ENCODE measurements at places on chromosomes 12 and 14.

GRCh38 chr12:53961025-53961761 is 6.5 kb downstream of the HOXC12 start:
- no peak for DNase-seq

GRCh38 chr14:67167420-67168109 is 21.7 kb upstream of the GARIN2 start:
- DNase-seq, result no peak

DNA sequence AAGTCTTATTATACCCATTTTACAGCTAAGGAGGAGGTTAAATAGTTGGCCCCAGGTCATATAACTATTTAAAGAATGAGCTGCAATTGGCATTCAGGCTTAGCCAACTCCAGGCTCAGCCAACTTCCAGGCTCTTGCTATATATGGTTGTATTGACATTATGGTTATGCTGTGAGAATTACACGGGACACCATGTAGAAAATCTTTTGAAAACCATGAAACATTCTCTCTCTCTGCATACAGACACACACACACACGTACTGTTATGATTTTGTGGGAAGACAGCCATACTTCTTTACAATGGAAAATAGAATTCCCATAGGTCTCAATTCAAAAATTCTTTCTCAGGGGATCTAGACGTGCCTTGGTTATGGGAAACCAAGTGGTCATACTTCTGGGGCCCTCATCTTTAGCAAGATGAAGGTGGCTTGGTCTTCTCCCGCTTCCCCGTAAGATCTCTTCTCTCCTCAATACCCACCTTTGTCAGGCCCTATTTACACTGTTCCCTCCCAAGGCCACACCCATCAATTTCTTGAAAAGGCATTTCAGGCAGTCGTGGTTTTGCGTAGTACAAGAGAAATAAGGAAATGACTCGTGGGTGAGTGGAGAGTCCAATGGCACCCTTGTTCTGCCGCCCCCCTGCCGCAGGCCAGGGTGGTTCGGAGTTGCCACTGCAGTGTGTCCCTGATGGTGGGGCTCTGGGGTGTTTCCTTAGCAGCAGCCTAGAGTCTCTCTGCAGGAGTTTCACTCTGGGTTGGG is 10.0 kb upstream of the GPRC5A start:
- DNase-seq, result no peak

DNA sequence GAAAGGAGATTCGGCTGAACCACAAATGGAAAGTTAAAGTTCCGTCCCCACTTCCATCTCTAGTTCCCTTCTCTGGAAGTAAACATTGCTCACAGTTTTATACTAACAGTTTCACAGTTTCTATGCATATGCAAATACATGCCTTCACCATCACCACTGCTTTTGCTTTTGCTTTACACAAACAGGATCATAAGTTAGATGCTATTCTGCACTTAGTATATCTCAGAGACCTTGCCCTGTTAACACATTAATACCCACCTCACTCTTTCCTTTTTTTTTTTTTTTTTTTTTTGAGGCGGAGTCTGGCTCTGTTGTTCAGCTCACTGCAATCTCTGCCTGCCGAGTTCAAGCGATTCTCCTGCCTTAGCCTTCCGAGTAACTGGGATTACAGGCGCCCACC is 890 bp downstream of the TEP1 start:
- no peak for DNase-seq

DNA sequence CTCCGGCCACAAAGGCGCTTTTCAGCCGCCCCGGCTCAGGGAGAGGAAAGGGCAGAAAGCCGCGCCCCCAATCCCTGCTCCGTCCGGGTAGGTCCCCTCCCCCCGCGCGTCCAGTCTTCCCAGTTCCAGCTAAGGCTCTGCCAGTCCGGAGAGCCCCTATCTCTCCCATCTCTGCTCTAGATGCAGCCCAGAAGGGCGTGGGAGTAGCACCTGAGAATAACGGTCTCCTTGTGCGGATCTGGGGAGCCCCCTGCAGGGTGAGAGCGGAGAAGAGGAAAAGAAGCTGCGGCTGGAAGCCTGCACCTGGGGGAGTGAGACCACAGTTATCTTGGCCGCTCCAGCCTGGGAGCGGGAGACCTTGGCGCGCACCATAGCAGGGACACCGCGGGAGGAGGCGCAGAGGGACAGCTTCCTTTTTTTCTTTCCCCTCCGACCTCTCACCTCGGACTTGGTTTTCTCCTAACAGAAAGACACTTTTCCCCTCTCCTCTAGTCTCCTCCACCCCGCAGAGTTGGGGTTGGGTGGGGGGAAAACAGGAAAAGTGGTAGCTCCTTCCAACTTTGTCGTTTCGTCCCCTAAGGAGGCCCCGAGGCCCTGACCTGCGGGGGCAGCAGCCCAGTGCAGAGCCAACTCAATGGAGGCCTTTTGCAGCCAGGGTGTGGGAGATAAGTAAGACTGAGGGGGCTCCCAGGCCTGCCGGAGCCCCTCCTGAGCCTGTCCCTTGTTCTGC is 2.4 kb downstream of the DHH start:
- no peak for DNase-seq

- no peak for DNase-seq
These were observed 74.3 kb upstream of the PLEKHG7 start for GRCh38 chr12:92628476-92628875.

- DNase-seq, result no peak
These were observed 10.2 kb downstream of the SLCO1A2 start for GRCh38 chr12:21324551-21324950.

- DNase-seq, result no peak
These were observed 38.6 kb upstream of the LRTM2 start for GRCh38 chr12:1781772-1782171.

- no peak for DNase-seq
These were observed 98.1 kb downstream of the DDHD1 start for GRCh38 chr14:53055003-53055402.

- DNase-seq, result no peak
These were observed 91.8 kb downstream of the ST8SIA1 start for GRCh38 chr12:22242726-22243125.

DNA sequence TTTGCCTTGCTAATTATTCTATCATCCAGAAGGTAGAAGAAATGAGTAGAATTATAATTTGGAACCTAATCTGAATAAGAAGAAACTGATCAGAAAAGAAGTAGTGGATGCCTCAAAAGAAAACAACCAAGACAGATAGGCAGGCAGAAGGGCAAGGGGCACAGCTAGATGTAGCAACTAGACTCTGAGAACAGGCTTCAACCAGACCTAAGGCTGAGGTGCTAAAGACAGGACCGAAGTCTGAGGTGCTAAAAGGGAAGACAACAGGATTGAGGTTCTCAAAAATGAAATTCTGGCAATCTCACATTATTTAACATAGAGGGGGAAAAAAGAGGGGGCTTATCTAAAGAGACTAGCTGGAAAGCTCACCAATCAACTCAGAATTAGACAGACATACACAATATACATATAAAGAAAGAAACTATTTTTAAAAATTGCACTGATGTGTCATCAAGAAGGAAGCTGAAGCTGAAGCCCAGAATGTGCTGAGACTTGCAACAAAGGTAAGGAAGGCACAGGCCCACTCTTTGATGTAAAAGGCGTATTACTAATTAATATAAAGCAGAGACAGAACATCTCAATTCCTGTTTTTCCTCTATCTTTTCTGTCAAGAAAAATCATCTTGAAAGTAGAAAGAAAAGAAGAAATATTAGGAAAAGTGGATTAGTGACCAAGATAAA is 43.8 kb upstream of the CSRNP2 start:
- DNase-seq, result no peak

GRCh38 chr14:101992708-101993107 is 28.3 kb downstream of the DYNC1H1 start:
- no peak for DNase-seq

GRCh38 chr14:101241807-101242278 is 319.5 kb upstream of the DIO3 start:
- DNase-seq, result no peak

- no peak for DNase-seq
These were observed 1.6 kb downstream of the CTDSP2 start for GRCh38 chr12:57844709-57845477.

DNA sequence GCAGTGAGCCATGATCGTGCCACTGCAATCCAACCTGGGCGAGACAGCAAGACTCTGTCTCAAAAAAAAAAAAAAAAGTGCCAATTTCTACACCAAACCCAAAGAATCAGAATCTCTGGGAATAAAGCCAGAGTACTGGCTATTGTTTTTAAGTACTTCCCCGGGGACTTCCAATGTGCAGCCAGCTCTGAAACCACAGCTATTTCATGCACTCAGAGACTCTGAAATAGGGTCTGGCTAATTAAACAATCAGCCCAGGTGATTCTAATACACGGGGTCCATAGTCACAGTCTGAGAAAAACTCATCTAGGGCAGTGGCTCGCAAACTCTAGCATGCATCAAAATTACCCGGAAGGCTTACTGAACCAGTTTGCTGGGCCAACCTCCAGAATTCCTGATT is 56.3 kb downstream of the SIX6 start:
- no peak for DNase-seq

DNA sequence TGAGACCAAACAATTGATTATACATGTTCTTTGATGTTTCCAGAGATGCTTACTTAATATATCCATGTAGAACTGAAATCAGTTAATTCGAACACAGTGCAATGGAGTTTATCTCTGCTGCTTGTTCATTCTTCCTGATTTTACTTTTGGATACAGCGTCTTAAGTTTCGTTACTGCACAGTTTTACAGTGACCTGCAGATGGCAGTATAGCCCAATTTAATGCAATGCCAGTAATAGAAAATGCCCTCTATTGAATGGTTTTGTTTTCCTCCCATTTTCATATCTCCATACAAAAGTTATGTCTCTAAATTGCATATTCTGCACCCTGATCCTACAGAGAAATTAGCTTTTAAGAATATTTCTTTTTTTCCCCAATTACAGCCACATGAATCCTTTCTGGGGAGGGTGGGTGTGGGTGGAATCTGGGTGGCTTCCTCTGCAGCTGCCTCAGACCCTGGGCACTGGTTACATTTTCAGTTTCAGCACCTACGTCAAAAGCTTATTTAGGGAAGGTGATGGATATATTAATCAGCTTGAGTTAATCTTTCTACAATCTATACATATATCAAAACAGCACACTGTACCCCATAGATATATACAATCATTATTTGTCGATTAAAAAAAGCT is 101.1 kb upstream of the DCD start:
- DNase-seq, result no peak

DNA sequence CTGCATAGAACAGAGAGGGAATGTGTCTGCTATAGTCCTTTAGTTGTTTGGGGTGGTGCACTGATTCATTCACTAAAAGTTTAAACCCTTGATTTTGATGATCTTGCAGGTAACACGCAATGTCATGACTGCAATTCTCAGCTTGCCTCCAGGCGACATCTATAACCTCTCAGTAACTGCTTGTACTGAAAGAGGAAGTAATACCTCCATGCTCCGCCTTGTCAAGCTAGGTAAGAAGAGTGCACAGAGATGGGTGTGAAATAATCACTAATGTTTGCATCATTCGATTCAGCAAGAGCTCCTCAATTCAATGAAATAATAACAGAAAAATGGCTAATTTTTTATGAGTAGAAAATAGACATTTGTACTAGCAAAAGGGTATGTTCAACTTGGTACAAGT is 203.7 kb downstream of the PTPRO start:
- no peak for DNase-seq

GRCh38 chr14:29587046-29587445 is 340.6 kb downstream of the PRKD1 start:
- DNase-seq, result no peak

GRCh38 chr12:14900521-14901227 is 15.0 kb upstream of the MGP start:
- DNase-seq, result no peak

DNA sequence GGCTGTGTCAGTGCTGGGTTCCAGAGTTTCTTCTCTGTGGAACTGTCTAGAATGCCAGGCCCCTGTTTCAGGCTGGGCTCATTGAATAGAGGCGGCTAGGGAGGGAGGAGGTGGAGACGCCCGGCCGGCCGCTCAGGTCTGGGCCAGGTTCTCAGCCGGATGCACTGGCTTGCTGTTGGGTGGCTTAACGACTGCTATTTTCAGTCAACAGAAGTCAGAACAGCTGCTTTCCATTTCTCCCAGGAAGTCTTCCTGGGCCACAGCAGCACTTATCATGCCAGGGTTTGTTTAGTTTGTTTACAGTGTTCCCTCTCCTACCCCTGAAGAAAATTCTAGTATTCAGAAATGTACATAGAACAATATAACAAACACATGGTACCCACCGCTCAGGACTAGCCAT is 26.0 kb upstream of the VPS37B start:
- DNase-seq, result no peak

DNA sequence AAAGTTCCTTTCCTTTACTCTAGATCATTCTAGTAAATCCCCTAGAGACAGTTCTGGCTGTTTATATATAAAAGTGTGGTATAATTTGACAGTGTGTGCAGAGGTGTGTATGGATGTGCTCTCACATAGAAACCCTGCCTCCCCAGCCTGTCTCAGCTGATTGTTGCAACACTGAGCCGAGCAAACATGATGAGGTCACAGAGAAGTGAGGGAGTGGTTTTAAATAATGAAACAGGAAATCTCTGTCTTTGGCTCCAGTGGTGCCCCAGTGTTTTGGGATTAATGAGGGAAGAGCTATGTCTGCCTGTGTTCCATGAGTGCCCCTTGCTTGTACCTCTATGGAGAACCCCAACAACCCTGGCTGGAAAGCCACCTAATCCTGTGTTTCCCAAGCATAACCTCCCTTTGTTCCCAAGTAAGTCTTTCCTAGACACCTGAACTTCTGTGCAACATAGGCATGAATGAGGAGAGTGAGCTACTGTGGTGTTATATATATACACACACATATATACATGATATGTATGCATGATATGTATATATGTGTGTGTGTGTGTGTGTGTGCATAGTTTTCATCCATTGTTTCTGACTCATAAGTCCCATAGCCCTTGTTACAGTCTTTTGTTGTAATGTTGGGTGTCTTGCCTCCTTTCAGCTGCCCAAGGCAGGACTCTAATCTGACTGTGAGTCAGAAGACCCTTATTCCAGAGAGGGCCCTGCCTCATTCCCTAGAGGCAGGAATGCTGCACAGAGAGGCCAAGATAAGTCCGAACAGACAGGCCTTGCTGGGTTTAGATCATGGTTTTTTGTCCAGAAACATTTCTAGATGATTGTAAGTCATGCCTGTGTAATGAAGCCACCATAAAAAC is 18.0 kb downstream of the TRAF3 start:
- DNase-seq, result no peak

DNA sequence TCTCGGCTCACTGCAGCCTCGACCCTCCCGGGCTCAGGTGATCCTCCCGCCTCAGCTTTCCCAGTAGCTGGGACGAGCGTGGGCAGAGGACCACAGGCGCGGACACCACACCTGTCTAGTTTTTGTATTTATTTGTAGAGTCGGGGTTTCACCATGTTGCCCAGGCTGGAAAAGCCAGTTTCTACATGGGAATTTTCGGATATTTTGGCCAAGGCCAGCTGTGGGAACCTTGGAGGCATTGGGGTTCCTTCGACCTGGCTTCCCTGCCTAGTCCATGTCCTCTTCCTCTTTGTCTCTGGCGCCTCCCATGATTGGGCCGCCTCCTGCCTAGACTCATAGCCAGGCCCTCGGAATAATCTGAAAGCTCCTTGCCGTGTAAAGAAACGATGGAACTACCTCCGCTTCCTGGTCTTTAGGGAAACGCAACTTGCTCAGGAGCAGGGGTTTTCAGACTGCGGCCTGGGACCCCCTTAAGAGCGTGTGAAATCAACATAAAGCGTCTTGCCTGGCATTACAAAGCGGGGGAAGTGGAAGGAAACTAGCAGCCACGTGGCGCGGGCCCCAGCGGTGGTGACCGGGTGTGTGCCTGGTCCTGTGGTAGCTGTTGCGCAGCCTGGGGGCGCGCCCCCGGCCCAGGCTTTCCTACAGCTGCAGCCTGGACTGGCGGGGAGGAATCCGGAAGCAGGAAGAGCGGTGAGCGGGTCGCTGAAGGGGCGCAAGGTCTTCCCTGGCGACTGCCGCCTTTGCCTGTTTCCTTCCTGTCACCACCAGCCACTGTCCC is 1.4 kb upstream of the HSP90AA1 start:
- no peak for DNase-seq

GRCh38 chr14:105178069-105178867 is 2.8 kb downstream of the NUDT14 start:
- DNase-seq, result no peak
